A549 treated with dexamethasone at 1 μM for 4 hours (cell line): ENCODE measurements at places on chromosomes 5 and 9. TPM values are rescaled to one million over a fixed set of nuclear protein-coding genes. Genes with fewer than 3 reads are reported as not detected.

The LHFPL2 gene
- total RNA-seq: 61.5 to 84.2 TPM (median 77.3 TPM) in 5 replicates

The COL23A1 gene
- total RNA-seq: not detected in 5 replicates

The SLCO6A1 gene
- not detected in 5 replicates for total RNA-seq

The HTR1A gene
- not detected in 5 replicates for total RNA-seq

The CYLC2 gene
- total RNA-seq: not detected in 5 replicates

The IL9 gene
- not detected in 5 replicates for total RNA-seq

The CCL27 gene
- total RNA-seq: 0.13 TPM in 2 of 5 replicates, not detected in the others

The PRUNE2 gene
- 0.02 to 0.13 TPM (median 0.10 TPM) in 4 of 5 replicates, not detected in the other for total RNA-seq

The LOX gene
- 1.1 to 2.5 TPM (median 1.6 TPM) in 5 replicates for total RNA-seq

The MARVELD2 gene
- total RNA-seq: 2.7 to 3.5 TPM (median 2.8 TPM) in 5 replicates

The GCNT4 gene
- total RNA-seq: 0.26 to 0.33 TPM (median 0.31 TPM) in 5 replicates

The CA9 gene
- total RNA-seq: 5.6 to 10.5 TPM (median 8.9 TPM) in 5 replicates

The SNX18 gene
- 4.3 to 8.2 TPM (median 7.3 TPM) in 5 replicates for total RNA-seq

The FGF18 gene
- 2.5 to 4.8 TPM (median 4.2 TPM) in 5 replicates for total RNA-seq

The IRX1 gene
- total RNA-seq: not detected in 5 replicates

The MYOT gene
- 0.14 to 0.21 TPM in 2 of 5 replicates, not detected in the others for total RNA-seq

The PCDHGA6 gene
- 0.12 to 0.32 TPM (median 0.29 TPM) in 5 replicates for total RNA-seq

The SLC36A2 gene
- not detected in 5 replicates for total RNA-seq

The PANK3 gene
- 11.5 to 31.3 TPM (median 23.0 TPM) in 5 replicates for total RNA-seq

The TYRP1 gene
- not detected in 5 replicates for total RNA-seq

The ZMYND19 gene
- total RNA-seq: 46.4 to 66.3 TPM (median 59.1 TPM) in 5 replicates

The RLN2 gene
- 0.17 to 0.70 TPM (median 0.32 TPM) in 3 of 5 replicates, not detected in the others for total RNA-seq

The C5orf63 gene
- 3.0 to 5.9 TPM (median 3.7 TPM) in 5 replicates for total RNA-seq

The FAM153A gene
- total RNA-seq: 0.34 TPM in 1 of 5 replicates, not detected in the others

The GAS1 gene
- 0.06 to 0.13 TPM (median 0.06 TPM) in 5 replicates for total RNA-seq

The IFNE gene
- total RNA-seq: 0.49 to 0.83 TPM (median 0.73 TPM) in 5 replicates

The NR2F1-AS1 gene
- total RNA-seq: 2.6 to 4.2 TPM (median 3.8 TPM) in 5 replicates

The POLR3G gene
- total RNA-seq: 15.3 to 18.8 TPM (median 16.7 TPM) in 5 replicates

The IQGAP2 gene
- total RNA-seq: 1.9 to 3.1 TPM (median 2.5 TPM) in 5 replicates

The SNCAIP gene
- 0.02 to 0.05 TPM (median 0.04 TPM) in 3 of 5 replicates, not detected in the others for total RNA-seq

The C5orf52 gene
- total RNA-seq: not detected in 5 replicates

The JAKMIP2 gene
- total RNA-seq: not detected in 5 replicates

The GABRG2 gene
- total RNA-seq: not detected in 5 replicates

The PCA3 gene
- total RNA-seq: not detected in 5 replicates

The GPRIN1 gene
- total RNA-seq: 8.1 to 10.1 TPM (median 9.3 TPM) in 5 replicates

The AMBP gene
- total RNA-seq: 6.0 to 8.7 TPM (median 6.3 TPM) in 5 replicates

The WDR38 gene
- 0.07 to 0.28 TPM (median 0.16 TPM) in 4 of 5 replicates, not detected in the other for total RNA-seq

The SHISAL2B gene
- not detected in 5 replicates for total RNA-seq

The TSSK1B gene
- not detected in 5 replicates for total RNA-seq

The HSD17B4 gene
- 60.0 to 66.4 TPM (median 63.5 TPM) in 5 replicates for total RNA-seq

The PCDHA1 gene
- 0.08 to 0.21 TPM (median 0.18 TPM) in 5 replicates for total RNA-seq

The SURF2 gene
- 40.8 to 52.9 TPM (median 47.3 TPM) in 5 replicates for total RNA-seq

The MYOZ3 gene
- total RNA-seq: 0.02 to 0.18 TPM (median 0.09 TPM) in 4 of 5 replicates, not detected in the other

The MELK gene
- 71.7 to 81.6 TPM (median 74.9 TPM) in 5 replicates for total RNA-seq

The PCDHB10 gene
- total RNA-seq: 0.06 to 0.08 TPM (median 0.07 TPM) in 3 of 5 replicates, not detected in the others

The ARL15 gene
- 3.5 to 5.4 TPM (median 5.2 TPM) in 5 replicates for total RNA-seq

The PCDHGA8 gene
- total RNA-seq: 0.03 to 0.05 TPM (median 0.04 TPM) in 3 of 5 replicates, not detected in the others

The PCDHB14 gene
- total RNA-seq: 0.01 to 0.09 TPM (median 0.06 TPM) in 5 replicates

The DOCK2 gene
- 1.8 to 3.1 TPM (median 2.6 TPM) in 5 replicates for total RNA-seq

The SPATA31C1 gene
- total RNA-seq: not detected in 5 replicates

The CCL28 gene
- total RNA-seq: 0.08 to 0.16 TPM (median 0.10 TPM) in 5 replicates

The SMIM3 gene
- 18.6 to 26.2 TPM (median 19.6 TPM) in 5 replicates for total RNA-seq

The IFNA2 gene
- not detected in 5 replicates for total RNA-seq
